ENCODE measurements at places on chromosomes 1 and 21.
A peak's percentile ranks its signal among the peaks of the same experiment; 100 is the strongest.

DNA sequence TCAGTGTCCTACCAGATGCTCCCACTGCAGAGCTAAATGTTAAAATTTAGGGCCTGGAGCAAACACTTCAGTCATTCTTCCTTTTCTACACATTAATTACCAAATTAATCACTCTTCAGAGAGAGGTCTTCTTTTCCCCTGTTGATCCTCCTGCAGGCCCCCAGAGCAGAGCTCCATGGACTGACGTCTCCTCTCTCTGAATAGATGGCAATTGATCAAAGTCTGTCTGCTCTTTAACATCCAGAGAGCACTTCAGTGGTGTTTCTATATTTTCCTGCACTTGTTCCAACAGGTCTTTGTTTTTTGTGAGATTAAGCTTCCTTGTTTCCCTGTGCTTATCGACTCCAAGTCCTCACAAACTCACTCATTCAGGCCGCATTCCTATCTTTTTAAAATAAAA, 239.3 kb downstream of the SIPA1L2 start:
- no peak for DNase-seq

DNA sequence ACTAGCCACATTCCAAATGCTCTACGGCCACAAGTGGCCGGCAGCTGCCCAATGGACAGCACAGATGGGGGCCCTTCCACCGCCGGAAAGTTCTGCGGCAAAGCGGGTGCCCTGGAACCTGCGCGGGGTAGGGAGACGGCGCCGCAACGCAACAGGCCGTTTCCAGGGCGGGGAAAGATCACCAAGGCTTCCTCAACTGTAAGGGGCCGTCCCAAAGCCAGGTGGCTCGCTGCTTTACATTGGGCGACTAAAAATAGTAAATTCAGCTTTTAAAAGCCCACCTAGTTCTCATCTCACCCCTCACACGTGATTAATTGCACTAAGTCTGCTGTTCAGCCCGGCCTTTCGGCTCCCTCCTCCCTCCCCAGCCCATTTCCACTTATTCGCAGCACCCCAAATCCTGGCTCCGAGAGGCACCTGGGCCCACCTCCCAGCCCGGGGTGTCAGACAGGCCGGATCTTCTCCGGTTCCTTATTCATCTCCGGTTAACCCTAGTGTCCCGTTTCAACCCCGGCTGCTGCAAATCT, 643 bp downstream of the CFAP298 start:
- no peak for DNase-seq

GRCh38 chr1:89873288-89873687, 52.5 kb downstream of the LRRC8D start:
- DNase-seq = peak; percentile 0

GRCh38 chr1:41072051-41072450, 50.5 kb upstream of the SLFNL1 start:
- DNase-seq = no peak

- DNase-seq = no peak
Measured at GRCh38 chr1:245863566-245864184, 643.4 kb downstream of the SMYD3 start.

DNA sequence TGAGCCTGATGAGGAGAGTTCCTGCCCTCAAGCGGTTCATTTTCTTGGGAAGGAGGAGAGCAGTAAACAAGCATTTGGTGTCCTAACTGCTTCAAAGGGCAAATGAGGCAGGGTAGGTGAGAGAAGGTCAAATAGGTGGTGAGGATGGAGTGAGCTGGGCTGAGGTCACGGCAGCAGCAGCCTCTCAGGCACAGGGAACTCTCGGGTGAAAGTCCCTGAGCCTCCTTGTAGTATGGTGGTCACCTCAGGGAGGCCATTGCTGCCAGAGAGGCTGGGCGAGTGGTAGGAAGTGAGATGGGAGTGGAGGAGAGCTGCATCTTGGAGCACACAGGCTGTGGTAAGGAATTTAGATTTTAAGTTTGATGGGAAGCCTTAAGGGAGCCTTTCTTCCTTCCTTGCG, 4.0 kb downstream of the ADARB1 start:
- DNase-seq = no peak

DNA sequence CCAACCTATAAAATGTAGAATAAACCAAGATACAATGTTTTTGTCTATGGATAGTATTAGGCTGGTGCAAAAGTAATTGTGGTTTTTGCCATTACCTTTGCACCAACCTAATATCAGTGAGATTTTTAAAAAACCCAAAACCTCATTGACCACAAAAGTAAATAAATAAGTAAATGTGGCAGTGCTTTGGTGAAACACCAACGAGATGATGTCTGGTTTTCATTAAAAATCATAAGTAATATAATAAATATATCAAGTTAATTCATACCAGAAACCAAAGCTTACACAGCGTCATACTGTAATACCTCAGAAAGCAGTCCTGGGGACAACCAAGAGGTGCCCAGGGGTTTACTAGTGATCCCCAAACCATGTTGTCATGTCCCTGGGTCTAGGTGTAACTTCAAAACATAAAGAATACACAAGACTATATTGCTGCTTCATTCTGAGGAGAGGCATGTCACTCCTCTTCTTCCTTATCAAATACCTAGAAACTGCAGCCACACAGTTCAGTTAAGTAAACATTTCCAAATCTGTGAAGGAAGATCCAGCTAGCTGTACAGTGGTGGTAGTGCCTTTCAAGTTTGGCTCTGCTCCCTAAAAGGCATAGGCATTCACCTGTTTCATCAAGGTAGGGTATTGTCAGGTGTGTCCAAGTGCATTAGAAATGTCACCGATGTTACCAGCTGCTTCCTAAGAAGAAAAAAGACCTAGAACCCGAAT, 51.6 kb upstream of the ZC3H11B start:
- DNase-seq = no peak

- DNase-seq = no peak
Measured at GRCh38 chr1:21324368-21325141, 34.3 kb upstream of the ECE1 start.

GRCh38 chr1:51558375-51558924, 39.4 kb upstream of the EPS15 start:
- no peak for DNase-seq

- no peak for DNase-seq
Measured at GRCh38 chr1:55049914-55050278, 10.5 kb downstream of the PCSK9 start.

- no peak for DNase-seq
Measured at GRCh38 chr1:22619252-22619651, 17.2 kb upstream of the C1QA start.

DNA sequence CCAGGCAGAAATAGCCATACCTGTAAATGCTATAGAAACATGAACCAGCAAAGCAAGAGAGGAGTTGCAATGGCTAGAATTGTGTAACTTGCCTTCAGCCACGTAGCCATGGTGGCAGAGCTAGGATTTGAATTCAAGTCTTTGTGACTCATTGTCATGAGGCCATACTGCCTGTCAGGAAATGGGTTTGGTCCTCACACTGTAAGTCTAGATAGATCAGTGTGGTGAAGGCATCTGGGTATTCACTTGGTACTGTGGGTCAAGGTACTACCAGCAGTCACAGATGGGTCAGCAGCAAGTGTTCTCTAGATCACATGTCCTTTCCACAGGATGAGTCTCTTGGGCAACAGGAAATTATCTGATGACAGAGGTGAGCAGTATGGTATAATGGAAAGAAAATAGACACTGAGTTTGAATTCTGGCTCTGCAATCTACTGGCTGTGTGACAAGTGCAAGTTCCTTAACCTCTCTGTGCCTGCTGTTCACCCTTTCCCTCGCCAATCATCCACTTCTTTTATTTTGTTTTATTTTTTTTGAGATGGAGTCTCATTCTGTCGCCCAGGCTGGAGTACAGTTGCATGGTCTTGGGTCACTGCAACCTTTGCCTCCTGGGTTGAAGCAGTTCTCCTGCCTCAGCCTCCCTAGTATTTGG, 36.9 kb downstream of the FGGY start:
- no peak for DNase-seq

DNA sequence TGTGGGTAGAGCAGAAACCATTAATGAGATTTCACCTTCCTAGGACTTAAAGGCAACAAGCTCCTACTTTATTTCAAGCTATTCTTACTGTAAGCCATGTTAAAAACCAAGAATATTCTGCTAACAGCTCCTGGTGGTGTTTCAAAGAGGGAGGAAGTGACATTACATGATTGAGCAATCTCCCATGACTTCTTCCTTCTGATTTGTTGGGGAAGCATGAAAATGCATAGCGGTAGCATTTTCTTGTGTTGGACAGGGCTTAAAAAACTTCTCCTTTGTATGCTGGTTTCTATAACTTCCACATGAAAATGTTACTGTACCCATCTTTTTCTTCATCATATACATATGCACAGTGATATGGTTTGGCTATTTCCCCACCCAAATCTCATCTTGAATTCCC, 297.0 kb upstream of the SNX7 start:
- DNase-seq = no peak

- DNase-seq = no peak
Measured at GRCh38 chr1:101205457-101205856, 31.4 kb upstream of the S1PR1 start.

DNA sequence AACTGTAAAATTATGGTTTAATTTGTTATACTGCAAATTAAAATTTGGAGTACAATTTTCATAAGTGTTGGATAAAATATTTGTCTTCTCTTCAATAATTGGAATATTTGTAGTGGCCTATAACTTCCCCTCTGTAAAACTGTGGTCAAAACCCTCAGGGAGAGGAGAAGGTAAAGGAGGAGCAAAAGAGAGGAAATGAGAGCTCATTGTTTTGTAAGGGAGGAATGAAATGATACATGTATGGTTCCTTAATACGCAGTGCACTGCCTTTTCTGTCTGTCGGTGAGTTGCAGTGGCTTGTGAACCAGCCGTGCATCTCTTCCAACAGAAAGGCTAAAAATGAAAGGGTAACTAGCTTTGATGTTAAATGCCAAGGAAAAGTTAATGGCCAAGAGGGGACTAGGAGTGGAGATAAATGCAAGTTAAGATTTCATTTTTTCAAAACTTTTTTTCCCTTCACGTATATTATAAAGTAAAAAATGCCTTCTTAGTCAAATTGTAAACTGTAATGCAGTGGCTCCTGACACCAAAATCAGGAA, 26.4 kb downstream of the LRRC8D start:
- DNase-seq = no peak

- no peak for DNase-seq
Measured at GRCh38 chr21:39632796-39633442, 20.2 kb downstream of the B3GALT5 start.

GRCh38 chr1:53196017-53196484, 573 bp upstream of the CPT2 start:
- DNase-seq = no peak

GRCh38 chr1:162966613-162967012, 102.5 kb upstream of the RGS4 start:
- no peak for DNase-seq

DNA sequence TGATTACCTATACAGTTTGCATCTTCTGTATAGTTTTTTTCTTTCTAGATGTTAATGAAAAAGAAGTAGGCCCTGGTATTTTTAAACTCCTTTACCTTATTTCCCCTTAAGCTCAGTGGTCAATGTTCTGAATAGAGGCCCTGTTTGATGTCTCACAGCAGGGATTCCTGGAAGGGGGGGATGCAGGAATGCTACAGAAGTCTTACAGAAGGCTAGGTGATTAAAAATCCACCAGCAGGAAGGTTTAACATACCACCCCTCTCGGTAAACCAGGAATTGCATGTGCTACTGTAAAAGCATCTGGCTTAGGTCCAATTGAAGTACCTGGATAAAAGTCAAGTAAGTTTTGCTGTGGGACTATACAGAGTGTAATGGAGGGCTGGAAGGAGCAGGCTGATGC, 78.3 kb downstream of the NOS1AP start:
- DNase-seq = no peak

GRCh38 chr21:42527489-42528158, 14.0 kb downstream of the SLC37A1 start:
- no peak for DNase-seq

DNA sequence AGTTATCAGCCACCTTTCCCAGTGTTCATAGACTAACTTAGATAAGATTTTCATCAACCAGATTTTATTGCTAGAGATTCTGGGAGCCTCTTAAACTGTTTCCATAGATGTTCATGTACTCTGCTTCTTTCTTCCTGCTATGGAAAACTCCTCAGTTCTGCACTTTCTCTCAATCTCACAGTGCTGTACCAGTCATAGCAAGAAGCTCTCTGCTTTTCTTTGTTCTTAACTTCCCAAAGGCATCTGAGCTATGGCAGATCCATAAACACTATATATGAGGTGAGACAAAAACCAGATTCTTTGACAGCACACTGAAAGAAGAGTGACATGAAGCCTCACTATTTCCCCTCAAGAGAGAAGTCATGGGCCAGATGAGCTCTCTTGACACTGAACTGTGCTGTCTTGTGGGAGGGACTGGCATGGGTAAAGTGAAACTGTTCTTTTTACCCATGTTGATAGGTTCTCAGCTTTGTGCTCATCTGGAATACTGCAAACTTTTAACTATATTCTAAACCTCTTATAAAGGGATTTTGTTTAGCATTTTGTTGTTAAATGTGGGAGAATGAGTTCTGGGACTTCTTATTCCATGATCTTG, 64.2 kb upstream of the LYPLAL1 start:
- DNase-seq = no peak

DNA sequence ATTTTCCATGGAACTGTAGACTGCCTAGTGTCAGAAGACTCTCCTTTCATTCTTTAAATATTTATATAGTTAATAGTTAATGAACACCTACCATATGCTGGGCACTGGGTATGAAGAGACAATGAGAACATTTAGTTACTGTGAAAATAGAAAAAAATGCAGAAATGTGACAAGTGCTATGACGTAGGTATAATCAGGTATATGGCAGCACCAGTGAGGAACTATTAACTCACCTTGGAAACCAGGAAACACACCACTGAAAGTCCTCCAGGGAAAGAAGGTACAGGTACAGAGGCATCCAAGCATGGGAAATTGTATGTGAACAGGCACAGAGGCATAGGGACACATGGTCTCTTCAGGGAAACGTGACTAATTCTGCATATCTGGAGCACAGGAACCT, 42.3 kb downstream of the DPT start:
- no peak for DNase-seq

- no peak for DNase-seq
Measured at GRCh38 chr1:64499966-64500365, 30.0 kb downstream of the CACHD1 start.

DNA sequence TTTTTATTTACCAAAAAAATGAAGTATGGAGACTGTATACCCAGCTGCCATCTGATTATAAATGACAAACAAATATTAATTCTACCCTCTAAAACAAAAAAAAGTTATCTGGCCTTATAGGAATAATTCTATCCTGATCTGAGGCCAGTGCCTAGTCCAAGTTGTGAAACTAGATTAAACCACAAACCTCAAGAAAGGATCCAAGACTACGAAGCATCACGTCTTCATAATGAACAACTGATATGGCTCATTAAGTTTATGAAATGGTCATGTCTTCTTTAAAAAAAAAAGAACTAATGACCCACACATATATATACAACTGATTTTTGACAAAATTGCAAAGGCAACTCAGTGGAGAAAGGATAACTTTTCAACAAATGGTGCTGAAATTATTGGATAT, 32.4 kb upstream of the CTTNBP2NL start:
- DNase-seq = no peak

GRCh38 chr21:43771698-43772424, 4.2 kb downstream of the CSTB start:
- DNase-seq = no peak

- DNase-seq = no peak
Measured at GRCh38 chr1:159879977-159880376, 17.5 kb upstream of the VSIG8 start.
